ENCODE measurements at places on chromosomes 6 and 20.

- no peak for DNase-seq
Observed at GRCh38 chr6:159609652-159610178, 83.3 kb downstream of the SOD2 start.

DNA sequence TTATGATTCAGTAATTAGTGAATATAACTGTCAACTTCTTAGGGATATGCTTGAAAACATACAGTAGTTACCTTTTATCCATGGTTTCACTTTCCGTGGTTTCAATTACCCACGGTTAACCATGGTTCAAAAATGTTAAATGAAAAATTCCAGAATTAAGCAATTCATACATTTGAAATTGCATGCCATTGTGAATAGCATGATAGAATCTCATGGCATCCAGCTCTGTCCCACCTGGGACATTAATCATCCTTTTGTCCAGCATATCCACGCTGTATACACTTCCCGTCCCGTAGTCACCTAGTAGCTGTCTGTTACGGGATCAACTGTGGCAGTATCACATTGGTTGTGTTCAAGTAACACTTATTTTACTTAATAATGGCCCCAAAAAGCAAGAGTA lies 781.7 kb upstream of the CITED2 start:
- DNase-seq = no peak

DNA sequence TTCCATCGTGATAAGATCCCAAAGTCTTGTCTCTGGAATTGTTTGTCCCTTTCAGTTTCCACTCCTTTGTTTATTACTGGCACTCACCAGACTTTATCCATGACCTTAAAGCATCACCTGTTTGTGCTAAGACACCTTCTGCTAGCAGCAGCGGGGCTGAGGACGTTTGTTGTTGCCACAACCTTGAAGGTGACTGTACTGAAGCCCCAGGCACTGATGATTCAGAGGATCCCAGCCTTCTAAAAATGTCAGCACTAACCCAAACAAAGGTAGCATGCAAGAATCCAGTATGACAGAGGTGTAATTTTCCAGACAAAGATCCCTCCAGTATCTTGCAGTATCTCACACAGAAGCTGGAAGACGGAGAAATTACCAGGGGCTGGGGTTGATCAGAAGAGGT lies 28.9 kb upstream of the SMIM8 start:
- no peak for DNase-seq

DNA sequence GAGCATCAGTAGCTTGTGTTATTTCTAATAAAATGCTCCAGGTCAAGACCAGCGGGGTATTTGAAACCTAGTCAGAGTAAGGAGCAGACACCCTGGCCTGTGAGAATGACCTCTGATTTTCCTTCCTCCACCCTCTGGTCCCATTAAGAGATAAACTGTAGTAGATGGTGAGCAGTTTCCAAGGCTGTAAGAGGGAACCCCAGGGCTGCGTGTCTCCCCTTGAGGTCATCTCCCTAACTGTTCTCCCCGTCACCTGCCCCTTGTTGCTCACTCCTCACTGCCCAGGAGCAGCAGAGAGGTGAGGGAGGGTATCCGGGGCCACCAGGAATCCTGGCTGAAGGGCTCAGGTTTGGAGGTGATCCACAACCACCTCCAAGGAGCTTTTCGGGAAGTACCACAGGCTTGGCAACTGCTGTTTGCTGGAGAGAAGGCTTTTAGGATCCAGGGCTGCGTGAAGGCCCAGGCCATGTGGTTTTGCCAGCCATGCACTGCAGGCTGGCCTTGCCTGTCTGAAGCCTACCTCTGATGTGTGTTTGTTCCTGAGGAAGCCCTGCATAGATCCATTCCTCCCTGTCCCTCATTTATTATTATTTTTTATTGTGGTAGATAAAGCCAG lies 62.5 kb downstream of the RREB1 start:
- no peak for DNase-seq

GRCh38 chr6:104601131-104601651 lies 258.5 kb downstream of the HACE1 start:
- DNase-seq = no peak

DNA sequence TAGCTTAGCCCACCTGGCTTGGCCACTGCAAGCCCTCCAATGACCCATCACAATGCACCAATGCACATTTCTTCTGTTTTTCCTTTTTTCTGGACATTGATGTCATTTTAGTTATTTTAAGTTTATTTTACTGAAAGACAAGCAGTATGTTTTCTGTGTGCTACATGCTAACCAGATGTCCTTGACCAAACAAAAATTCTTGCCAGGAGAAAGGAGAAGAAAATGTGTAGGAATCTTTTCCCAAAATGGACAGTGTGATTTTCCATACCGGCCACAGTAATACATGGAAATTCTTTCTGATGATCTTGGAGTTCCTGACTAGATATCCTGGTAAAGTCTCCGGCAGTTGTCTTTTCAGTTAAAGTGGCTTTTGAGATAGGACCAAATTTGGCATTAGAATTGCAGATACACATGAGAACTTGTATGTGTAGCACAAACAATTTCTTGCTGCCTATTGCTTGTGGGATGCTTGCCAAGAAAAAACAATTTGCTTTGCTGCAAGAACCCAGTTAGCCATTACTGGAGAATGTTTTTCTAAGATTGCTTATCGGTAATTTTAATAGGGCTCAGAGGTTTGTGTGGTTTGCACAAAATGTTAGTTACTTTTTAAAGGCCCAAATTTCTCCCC lies 696.5 kb upstream of the CITED2 start:
- DNase-seq = no peak

GRCh38 chr6:15631432-15631831 lies 31.4 kb downstream of the DTNBP1 start:
- DNase-seq = no peak

GRCh38 chr6:228881-229651 lies 63.2 kb upstream of the DUSP22 start:
- no peak for DNase-seq

DNA sequence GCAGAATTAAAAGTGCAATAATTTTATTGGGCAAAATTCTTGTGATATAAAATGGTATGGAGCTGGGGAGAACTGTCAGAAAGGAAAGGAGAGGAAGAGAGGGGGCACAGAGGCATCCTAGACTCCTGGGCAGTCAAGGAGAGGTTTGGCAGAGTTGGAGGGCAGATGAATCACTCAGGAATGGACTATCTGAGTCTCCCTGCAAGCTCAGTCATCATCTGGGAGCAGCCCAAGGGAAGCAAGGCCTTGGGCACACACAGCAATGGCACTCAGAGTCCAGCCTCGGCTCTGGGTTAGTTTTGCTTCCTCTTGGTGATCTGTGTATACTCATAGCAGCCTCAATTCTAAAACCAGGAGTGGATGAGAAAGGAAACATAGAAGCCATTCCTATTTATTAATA lies 67.2 kb downstream of the SLC22A1 start:
- no peak for DNase-seq
